Progenitor cell of endocrine pancreas (in vitro differentiated cells): ENCODE measurements at places on chromosomes 6 and 20. TPM values are rescaled to one million over a fixed set of nuclear protein-coding genes. Genes with fewer than 3 reads are reported as not detected.

- DNase-seq = no peak
Observed at GRCh38 chr20:32063695-32064094, 11.7 kb downstream of the HCK start.

XKR7 gene
- total RNA-seq = 2.4 and 2.7 TPM in 2 replicates

GRCh38 chr6:169208011-169208410 lies 45.6 kb downstream of the THBS2 start:
- DNase-seq = no peak

GRCh38 chr6:20892365-20892764 lies 358.1 kb downstream of the CDKAL1 start:
- DNase-seq = no peak

TTK gene
- total RNA-seq = 20.6 and 22.1 TPM in 2 replicates

GRCh38 chr20:51092338-51092737 lies 69.4 kb upstream of the KCNG1 start:
- no peak for DNase-seq

GRCh38 chr6:25601800-25602673 lies 50.0 kb upstream of the SCGN start:
- no peak for DNase-seq

KCNQ2 gene
- 14.6 and 15.6 TPM in 2 replicates for total RNA-seq

SNAP25 gene
- 7.7 and 8.2 TPM in 2 replicates for total RNA-seq

DNA sequence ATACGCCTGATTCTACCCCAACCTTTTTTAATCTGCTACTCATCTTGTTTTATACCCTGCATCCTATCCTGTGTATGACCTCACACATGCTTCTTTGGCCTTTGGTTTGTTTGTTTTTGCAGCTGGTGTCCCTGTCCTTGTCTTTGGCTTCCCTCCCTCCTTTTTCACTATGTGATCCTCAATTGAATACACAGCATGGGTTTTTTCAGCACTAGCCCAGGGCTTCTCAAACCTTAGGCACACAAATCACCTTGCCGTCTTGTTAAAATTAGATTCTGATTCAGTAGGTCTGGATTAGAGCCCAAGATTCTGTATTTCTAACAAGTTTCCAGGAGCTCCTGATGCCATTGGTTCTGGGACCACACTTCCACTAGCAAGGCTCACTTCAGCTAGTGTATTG lies 321.5 kb upstream of the MAN1A1 start:
- no peak for DNase-seq

GRCh38 chr6:1606780-1607515 lies 2.8 kb upstream of the FOXC1 start:
- no peak for DNase-seq

TTPAL gene
- total RNA-seq = 23.8 and 25.2 TPM in 2 replicates

CNR1 gene
- 23.8 and 26.2 TPM in 2 replicates for total RNA-seq

- DNase-seq = no peak
Observed at GRCh38 chr6:3236005-3236404, 8.6 kb upstream of the TUBB2B start.

DNA sequence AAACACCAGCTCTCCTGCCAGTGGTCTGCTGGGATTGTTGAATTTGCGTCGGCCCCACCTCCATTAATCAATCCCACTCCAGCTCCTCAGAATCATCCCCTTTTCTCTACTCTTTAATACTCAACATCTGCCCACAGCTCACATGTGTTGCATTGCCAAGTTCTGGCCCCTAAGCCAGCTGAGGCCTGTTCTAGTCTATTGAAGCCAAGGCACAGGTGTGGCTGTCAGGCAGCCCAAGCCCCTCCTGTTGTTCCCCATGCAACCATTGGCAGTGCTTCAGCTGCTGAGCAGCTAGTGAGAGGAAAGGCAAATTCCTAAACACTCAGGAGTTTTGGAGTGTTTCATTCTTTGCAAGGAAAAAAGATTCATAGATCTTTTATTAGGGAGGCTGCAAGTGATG lies 128.0 kb upstream of the NT5E start:
- no peak for DNase-seq

GRCh38 chr20:1087311-1087905 lies 31.0 kb upstream of the PSMF1 start:
- DNase-seq = no peak

GRCh38 chr6:34334796-34335416 lies 57.6 kb downstream of the NUDT3 start:
- DNase-seq = no peak

SMOC2 gene
- total RNA-seq = 4.8 and 5.9 TPM in 2 replicates

GRCh38 chr6:139536751-139537617 lies 162.5 kb upstream of the CITED2 start:
- no peak for DNase-seq

NCOA6 gene
- total RNA-seq = 75.4 and 80.7 TPM in 2 replicates
